ENCODE measurements at places on chromosomes 11 and 22.

DNA sequence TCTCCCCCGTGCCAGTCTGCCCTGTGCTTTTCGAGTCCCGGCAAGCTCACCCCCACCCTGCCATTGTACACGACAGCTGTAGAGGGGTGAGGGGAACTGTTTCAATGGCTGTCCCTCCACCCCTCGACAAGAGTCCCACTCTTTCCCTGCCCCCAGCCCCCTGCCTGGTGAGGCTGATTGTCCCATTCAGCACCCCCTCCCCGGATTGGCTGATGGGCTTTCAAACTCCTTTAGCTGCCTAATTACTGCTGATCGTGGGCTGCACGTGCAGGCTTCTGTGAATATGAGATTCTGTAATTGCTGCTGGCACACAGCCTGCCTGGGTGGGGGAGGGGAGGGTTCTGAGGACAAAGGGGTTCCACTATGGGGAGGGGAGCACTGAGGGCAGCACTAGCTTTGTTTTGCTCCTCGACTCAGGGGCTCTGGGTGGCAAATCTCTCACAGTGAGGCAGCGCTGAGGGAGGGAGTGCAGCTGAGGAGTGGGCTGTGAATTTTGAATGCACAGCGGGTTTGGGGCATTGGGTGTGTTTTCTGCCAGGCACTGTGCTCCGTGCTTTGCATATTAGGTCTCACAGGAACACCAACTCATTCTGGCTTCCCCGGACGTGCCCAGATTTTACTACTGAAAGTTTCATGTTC, 42.6 kb upstream of the ACCSL start:
- DNase-seq: no peak

GRCh38 chr11:35711173-35711910, 48.8 kb downstream of the TRIM44 start:
- DNase-seq: no peak

DNA sequence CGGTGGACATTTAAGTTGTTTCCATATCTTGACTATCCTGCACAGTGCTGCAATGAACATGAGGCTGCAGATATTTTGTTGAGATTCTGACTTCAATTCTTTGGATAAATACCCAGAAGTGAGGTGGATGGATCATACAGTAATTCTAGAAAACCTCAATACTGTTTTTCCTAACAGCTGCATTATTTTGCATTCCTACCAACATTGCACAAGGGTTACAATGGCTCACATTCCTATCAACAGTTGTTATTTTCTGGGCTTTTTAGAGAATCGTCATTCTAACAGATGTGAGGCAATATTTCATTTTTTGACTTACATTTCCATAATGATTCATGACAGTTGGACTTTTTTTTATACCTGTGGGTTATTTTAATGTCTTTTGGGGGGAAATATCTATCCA, 716.9 kb upstream of the ANO3 start:
- no peak for DNase-seq

DNA sequence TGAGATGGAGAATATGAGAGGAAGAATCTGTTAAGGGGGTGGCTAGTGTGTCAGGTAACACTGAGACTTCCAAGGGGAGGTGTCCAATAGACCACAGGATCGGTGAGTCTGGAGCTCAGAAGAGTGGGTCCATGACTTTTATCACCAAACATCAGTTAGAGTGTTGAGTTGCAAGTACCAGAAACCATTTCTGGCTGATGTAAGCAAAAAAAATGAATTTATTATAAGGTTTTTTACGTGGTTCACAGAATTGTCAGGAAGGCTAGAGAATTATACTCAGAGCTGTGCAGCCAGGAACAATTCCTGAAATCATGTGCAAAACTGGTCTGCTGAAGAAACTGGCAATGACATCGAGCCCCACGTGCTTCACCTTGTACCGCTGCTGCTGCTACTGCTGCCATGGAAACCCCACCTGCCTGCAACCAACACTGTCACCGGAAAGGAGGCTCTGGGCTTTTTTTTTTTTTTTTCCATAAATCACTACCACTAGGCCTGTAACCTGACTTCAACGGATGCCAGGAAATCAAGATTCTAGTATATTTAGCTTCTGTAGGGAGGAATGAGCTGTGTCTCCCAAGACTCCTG, 16.6 kb upstream of the STK33 start:
- no peak for DNase-seq

- DNase-seq: no peak
Observed at GRCh38 chr11:78099666-78100065, 20.0 kb upstream of the NDUFC2 start.

DNA sequence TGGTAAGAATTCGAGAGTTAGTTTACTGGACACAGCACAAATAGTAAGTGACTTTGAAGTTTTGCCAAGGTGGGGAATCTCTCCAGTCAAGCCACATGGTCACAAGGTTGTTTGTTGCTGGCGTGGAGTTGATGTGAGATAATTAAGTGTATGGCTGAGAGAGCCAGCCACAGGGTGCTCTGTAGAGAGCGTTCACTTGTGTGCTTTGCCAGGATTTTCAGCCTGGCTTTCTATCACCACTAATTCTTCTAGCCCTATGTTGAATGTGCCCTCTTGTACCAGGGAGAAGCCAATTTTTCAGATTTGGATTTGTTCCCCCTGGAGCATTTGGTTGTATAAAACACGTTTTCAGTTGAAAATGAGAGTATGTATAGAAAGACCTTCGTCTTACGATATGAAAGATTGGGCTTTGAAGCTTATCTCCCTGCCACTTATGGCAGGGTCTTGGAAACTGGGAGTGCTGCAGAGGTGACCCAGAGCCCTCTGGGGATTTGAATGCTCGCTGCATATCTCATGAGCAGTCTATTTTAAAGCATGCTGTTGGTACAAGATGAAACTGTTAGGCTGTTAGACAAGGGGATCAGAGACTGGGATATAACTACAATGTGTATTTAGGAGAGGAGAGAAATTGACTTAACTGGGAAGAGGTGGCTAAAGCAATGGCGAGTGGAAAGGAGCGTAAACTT, 28.6 kb downstream of the CSRP3 start:
- no peak for DNase-seq

- no peak for DNase-seq
Observed at GRCh38 chr11:2929950-2930703, 907 bp upstream of the PHLDA2 start.

GRCh38 chr22:41833369-41834004, 582 bp downstream of the SREBF2 start:
- no peak for DNase-seq

GRCh38 chr11:86636275-86636674, 36.1 kb downstream of the ME3 start:
- DNase-seq: peak; percentile 72

DNA sequence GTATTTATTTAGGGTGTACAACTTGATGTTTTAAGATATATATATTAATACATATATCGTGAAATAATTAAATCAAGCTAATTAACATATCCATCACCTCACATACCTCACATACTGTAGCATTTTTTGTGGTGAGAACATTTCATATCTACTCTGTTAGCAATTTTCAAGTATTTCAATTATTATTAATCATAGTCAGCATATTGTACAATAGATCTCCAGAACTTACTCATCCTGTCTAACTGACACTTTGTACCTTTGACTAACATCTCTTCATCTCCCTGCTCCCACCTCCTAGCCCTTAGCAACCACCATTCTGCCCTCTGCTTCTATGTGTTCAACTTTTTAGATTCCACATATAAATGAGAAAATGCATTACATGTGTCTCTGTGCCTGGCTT, 108.4 kb downstream of the BARX2 start:
- DNase-seq: no peak

GRCh38 chr22:44701187-44701790, 715 bp upstream of the PRR5 start:
- DNase-seq: no peak
